ENCODE measurements at places on chromosomes 2 and 18. TPM values are rescaled to one million over a fixed set of nuclear protein-coding genes. Genes with fewer than 3 reads are reported as not detected.
A peak's percentile ranks its signal among the peaks of the same experiment; 100 is the strongest.

DNA sequence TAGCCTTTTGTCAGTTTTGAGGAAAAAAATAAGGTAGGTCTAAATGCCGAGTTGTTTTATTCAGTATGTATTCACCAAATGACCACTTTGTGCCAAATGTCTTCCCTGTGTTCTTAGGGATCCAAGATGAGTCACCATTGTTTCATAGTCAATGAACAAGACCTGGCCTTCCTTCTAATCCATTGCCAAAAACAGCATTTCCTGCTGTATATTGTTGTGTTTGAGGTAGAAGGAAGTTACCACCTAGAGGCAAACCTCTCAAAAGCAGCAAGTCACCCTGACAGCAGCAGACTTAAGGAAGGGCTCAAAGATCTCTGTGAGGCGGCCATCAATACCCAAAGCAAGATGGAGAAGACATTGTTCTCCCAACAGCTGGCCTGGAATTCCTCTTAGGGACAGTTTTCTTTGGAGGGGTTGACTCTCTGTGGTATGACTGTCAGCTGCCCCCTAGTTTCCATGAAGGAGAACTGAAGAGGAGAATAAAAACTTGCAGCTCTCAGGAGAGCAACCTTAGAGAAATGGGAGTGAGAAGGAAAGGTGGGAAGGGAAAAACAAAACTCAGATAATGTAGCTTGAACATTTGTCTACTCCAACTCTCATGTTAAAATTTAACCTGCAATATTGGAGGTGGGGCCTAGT, 328.3 kb downstream of the LRATD1 start:
- DNase-seq, result no peak

Gene SULT1C2
- total RNA-seq, result 154 TPM

Gene NMUR1
- total RNA-seq, result 1.1 TPM

Gene LIMS4
- total RNA-seq, result 2.8 TPM

- no peak for DNase-seq
Observed at GRCh38 chr2:929925-930324, 20.7 kb upstream of the SNTG2 start.

Gene FAM110C
- 41.8 TPM for total RNA-seq

Gene RAPGEF4
- total RNA-seq, result 6.4 TPM

- DNase-seq, result peak; percentile 95
Observed at GRCh38 chr18:57141208-57142129, 5.4 kb upstream of the BOD1L2 start.

DNA sequence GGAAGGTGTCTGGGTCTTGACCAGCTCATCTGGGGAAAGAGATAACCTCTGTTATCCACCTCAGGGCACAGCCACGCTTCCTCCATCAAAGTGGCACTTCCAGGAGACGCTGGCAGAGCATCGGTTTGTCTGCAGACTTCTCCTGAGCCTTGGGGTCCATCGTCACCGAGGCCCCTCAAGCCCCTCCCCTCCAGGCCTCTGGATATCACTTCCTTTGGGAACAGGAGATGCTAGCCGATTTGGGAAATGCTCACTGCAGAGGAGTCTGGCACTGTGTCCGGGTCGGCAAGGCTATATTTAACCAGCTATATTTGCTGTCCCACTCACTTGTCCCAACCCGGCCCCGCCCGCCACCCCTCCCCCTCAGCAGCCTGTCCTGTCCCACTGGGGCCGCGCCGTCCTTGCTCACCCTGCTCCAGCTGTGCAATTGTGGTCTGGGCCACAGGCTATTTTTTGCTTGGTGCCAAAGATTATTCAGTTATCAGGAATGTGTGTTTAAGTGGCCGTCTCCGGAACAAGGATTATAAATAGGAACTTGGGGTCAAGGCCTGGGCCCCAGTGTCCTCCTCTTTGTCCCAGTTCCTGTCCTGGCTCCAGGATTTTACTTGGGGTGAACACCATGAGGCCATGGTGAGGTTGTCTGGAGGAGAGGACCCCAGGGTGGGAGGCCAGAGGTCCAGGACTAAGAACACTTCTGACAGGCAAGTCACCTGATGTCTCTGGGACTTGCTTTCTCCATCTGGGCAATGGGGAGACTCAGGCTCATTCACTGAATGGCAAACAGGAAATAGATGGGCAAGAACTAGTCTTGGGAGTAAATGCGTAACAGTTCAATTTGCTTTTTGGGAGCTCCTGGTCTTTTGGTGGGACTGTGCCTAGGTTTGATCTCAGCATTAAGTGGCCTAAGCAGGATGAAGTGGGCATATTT, 263.6 kb downstream of the DYSF start:
- peak; percentile 35 for DNase-seq

- no peak for DNase-seq
Observed at GRCh38 chr2:217562871-217563480, 439.8 kb downstream of the TNS1 start.

- peak; percentile 19 for DNase-seq
Observed at GRCh38 chr2:46135958-46136357, 161.2 kb upstream of the EPAS1 start.
